Hindlimb muscle (tissue), 1 donor: ENCODE measurements at places on chromosomes 12 and 14. TPM values are rescaled to one million over a fixed set of nuclear protein-coding genes. Genes with fewer than 3 reads are reported as not detected.
A peak's percentile ranks its signal among the peaks of the same experiment; 100 is the strongest.

TAS2R7 gene
- polyA plus RNA-seq: not detected

GRCh38 chr12:68620519-68621471 lies 10.1 kb downstream of the RAP1B start:
- no peak for DNase-seq

- DNase-seq: no peak
Observed at GRCh38 chr12:58367041-58367440, 425.7 kb downstream of the ATP23 start.

DNA sequence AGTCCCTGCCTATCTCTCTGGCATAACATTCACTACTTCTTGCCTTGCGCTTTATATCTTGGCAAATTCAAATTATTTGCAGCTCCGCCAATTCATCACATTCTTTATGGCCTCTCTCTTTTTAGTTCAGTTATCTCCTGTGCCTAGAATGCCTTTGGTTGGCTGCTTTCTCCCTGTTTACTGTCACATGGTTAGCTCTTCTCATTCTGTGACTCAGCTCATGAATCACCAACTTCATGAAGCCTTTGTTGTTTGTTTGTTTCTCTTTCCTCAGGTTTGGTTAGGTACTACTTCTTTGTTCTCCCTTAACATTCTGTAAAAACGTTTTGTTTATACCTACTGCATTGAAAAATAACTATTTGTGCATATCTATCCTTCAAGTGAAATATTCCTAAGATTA lies 376.5 kb upstream of the GARIN6 start:
- DNase-seq: no peak

DNA sequence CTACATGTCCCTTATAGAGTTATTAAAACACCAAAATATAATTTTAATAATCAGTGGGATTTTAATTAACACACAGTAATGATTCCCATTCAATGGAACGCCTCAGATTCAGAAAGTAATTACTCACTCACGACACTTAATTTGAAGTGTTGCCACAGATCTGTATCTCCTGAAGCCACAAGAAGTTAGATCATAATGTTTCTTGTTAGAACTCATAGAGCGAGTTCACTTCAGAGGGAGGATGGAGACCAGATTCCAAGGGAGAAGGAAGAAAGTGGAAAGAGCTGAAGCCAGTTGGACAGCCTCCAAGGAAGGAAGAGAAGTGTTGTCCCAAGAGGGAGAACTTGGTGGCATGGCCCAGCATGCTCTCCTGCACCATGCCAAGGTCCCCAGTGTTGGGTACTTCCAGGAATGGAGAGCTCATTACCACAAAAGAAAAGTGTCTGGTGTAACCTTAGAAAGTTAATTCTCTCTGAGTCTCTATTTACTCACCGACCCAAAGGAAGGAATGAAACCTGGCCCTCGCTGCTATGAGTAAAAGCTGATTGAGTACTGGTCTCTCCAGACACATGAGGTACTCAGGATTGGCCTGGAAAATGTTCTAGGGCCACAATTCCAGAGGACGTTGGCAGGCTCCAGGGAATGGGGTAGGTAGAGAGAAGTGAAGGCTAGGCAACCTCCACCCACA lies 305.4 kb downstream of the BCL11B start:
- no peak for DNase-seq

- DNase-seq: no peak
Observed at GRCh38 chr12:72141381-72141780, 130.8 kb upstream of the TRHDE start.

- DNase-seq: peak; percentile 22
Observed at GRCh38 chr12:98998697-98999299, 353.7 kb downstream of the APAF1 start.

- no peak for DNase-seq
Observed at GRCh38 chr14:75877292-75877691, 104.5 kb downstream of the TGFB3 start.

- no peak for DNase-seq
Observed at GRCh38 chr12:4932576-4932975, 22.9 kb downstream of the KCNA1 start.

DNA sequence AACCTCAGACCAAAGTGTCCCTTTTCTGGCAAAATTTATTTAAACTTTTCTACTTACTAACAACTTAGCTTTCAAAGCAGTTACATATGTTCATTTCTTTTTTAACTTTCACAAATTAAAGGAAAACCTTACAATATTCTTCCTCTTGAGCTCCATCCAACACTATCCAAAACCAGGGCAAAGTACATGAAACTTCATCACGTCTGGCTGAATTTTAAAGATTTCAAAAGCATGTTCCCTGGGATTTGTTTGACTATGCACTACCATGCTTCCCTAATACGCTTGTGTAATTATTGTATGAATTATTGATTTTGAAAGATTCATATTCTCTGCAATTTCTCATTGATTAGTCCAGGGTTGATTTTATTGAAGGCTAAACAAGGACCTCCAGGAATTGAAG lies 343.1 kb upstream of the TMPO start:
- DNase-seq: no peak

DNA sequence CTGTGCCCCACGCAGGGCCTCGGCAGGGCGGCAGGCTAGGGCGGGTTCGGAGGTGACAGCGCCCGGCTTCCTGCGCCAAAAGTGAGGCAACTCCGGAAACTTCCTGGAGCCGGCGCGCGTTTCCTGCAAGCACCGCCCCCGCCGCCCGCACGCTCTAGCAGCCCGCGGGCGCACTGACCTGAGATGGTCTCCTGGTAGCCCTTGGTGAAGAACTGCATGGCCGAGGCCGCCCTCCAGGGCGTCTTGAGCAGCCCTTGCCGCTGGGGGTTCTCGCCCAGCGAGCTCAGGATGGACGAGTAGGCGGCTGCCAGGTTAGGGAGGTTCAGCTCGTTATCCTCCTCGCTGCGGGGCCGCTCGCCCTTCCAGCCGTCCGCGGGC lies 494 bp downstream of the GCH1 start:
- DNase-seq: peak; percentile 65
